Stimulated activated CD8-positive, alpha-beta memory T cell treated with anti-CD3 and anti-CD28 coated beads, Interleukin-15, amount 100 ng/mL, for 4 hours (primary cell): ENCODE measurements at places on chromosomes 6 and 20.

GRCh38 chr6:89818977-89819335 lies 638 bp downstream of the MDN1 start:
- no peak for DNase-seq

- DNase-seq: no peak
These were observed 29.4 kb upstream of the BEND3 start for GRCh38 chr6:107144666-107145065.

- no peak for DNase-seq
These were observed 783.4 kb upstream of the CHD6 start for GRCh38 chr20:42401613-42402012.

DNA sequence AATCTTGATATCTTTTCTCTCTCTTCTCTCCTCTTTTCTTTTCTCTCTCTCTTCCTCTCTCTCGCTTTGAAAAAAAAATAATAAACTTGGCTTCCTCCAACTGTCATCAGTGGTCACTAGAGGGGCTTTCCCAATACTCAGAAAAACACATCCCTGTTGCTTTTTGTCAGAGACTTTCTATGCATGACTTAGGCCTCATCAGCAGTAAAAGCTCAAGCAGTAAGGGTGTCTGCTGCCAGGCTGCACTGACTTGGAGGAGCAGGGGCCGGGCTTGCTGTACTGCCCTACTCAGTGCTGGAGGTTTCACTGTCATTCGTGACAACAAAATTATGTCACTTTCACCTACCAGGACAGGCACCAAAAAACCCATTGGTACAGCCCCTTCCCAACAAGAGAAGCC lies 272.0 kb downstream of the ADGB start:
- DNase-seq: no peak

DNA sequence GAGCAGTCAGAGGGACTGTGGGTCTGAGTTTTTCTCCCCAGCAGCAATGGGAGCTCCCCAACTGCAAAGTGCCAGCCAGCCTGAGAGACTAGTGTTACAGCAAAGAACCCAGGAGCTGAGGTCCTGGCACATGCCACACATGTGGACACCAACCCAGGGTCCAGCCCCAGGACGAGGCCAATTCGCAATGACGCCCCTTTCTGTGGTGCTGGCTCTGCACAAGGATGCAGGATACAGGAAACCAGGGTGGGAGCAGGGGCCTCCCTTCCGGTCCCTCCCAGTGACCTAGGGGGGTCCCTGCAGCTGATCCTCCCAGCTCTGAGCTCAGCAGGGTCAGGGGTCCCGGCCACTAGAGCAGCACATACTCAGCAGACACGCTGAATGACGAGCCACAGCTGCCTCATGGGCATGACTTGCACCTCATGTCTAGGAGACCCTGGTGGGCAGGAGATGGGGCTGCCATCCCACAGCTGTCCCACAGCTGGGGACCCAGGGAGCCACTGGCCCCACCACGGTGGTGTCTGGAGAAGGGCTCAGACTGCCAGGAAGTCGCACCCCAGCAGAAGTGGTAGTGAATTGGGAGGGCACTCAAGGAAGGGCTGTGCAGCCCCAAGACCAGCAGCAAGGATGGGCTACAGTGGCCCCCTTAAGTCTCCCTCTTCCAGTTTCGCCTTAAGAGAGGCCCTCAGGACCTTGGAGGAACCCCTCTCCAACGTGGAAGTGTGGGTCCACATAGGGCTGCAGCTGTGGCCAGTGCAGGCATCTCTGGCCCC lies 3.6 kb downstream of the ARFRP1 start:
- no peak for DNase-seq

GRCh38 chr20:20664795-20665589 lies 47.5 kb downstream of the RALGAPA2 start:
- DNase-seq: no peak

GRCh38 chr20:6533351-6533750 lies 234.1 kb upstream of the BMP2 start:
- no peak for DNase-seq

GRCh38 chr20:35344354-35344837 lies 52.2 kb upstream of the FAM83C start:
- DNase-seq: no peak

GRCh38 chr6:150032598-150032997 lies 7.3 kb upstream of the RAET1L start:
- DNase-seq: no peak

- no peak for DNase-seq
These were observed 211.6 kb downstream of the ZDHHC14 start for GRCh38 chr6:157592541-157592940.

DNA sequence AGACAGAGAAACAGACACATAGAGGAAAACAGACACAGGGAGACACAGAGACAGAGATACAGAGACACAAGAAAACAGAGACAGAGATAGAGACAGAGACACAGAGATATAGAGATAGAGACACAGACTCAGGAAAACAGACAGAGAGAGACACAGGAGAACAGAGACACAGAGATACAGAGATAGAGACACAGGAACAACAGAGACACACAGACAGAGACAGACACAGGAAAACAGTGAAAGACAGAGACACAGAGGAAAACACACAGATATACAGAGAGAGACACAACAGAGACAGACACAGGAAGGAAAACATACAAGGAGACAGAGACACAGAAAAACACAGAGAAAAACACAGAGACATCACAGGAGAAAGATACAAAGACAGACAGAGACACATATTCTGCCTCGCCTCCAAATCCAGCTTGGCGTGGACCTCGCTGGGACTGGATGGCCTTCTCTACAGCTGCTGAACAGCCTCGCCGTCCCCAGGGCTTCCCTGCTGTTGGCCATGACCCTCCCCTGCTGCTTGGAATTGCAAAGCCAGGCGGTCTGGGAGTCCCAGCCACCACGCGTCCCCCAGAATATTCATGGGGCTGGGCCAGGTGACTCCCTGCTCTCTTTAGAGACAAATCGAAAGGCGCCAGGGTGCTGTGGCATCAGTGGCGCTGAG lies 36.8 kb downstream of the NTSR1 start:
- no peak for DNase-seq

- DNase-seq: no peak
These were observed 79.8 kb downstream of the TBXT start for GRCh38 chr6:166087852-166088251.

DNA sequence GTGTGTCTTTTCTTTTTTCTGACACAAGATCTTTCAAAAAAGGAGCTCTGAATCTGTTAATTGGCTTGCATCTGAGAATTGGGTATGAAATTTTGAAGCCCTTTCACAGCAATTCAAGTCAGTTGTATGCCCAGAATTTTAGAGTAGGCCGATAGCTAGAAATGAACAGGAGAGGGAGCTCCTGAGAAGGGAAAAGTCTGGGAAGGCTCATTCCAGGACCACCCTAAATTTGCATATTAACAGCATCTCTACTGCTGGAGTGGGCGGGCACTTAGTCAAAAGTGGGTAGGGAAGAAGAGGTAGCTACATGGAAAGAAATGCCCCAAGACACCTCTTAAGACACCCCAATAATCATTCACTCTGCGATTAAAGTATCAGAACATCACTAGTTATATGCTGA lies 928.3 kb downstream of the TBC1D32 start:
- no peak for DNase-seq

- DNase-seq: peak; percentile 26
These were observed 120.8 kb downstream of the BACH2 start for GRCh38 chr6:90175627-90176538.

- DNase-seq: no peak
These were observed 64.3 kb downstream of the TTI1 start for GRCh38 chr20:37968841-37969401.

DNA sequence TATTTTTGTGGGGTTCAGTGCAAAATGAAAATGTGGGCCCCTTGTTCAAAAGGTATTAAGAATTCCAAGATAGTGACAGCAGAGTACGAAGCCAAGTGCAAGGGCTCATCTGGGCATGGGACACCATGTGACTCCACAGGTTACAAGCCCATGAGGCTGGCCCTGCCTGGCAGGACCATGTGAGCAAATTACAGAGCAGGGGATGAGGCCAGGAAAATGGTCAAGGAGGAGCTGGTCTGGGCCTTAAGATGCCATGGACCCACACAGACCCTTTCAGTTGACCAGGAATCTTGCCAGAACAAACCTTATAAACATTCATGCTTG lies 86.9 kb downstream of the SNX5 start:
- no peak for DNase-seq

GRCh38 chr6:44475779-44476434 lies 88.4 kb downstream of the CDC5L start:
- peak; percentile 19 for DNase-seq

DNA sequence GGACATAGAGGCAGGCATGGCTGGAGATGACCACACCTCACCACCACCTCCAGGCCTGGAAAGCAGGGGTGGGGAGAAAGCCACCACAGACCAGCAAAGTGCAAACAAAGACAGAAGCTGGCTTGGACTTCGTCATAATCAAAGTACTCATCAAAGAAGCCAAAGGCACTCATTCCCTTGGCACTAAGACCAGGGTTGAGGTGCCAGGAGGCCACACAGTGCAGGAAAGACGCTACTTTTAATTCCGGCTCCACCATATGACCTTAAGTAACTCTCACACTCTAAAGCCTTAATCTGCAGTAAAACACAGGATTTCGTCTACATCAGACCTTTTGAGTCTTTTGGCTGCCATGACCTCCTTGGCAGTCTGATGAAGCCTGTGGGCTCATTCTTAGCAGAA lies 123.1 kb downstream of the HIVEP2 start:
- no peak for DNase-seq

DNA sequence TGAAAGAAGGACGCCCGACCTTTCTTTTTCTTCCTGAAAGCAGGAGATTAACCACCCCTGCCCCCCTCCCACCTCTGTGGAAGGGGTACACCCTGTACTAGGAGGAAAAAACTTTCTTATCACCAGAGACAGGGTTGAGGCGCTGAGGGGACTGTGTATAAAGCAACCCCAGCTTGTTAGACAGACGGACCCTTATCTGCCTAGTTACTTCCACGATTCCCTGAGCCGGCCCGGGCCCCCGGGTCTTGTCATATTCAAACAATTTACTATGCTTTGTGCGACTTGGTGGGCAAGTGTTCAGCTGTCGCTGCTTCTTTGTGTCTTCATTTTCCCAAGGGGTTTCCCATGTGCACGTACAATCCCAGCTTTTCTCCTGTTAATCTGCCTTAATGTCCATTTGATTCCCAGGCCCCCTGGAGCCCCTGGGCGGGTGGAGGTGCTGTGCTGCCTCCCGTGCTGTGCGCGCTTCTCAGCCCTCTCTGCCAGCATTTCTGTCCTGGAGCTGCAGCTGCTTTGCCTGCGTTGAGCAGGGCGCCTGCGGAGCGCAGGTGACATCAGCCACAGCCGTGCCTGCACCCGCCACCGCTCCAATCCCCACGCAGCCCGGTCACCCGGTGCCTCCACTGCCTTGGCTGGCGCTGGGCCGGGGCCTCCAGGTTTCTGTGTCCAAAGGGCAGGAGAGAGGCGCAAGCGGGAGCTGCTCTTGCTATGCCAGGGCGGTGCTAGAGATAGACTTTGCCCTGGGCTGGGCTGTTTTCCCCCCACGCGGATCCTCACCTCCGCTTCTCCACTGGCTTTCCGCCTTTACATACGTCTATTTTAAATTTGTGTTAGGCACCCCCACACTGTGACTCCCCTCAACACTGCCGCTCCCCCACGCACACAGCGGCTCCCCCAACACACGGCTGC lies 96.2 kb downstream of the TTLL2 start:
- DNase-seq: no peak

DNA sequence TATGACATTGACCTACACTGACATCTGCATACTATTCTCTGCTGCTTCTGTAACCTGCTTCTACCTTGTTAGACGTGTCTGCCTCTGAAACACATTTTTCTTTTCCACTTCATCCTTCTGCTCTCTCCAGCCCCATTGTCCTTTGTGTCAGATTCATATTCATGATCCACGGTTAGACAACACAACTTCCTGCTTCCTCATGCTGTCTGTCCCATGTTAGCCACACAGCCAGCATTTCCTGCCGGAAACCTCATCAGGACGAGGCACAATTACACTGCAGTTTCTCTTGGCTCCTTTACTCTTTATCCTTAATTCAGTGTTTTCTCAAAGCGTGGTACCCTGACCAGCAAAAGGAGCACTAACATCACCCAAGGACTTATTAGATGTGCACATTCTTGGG lies 150.2 kb downstream of the TBC1D7 start:
- no peak for DNase-seq

DNA sequence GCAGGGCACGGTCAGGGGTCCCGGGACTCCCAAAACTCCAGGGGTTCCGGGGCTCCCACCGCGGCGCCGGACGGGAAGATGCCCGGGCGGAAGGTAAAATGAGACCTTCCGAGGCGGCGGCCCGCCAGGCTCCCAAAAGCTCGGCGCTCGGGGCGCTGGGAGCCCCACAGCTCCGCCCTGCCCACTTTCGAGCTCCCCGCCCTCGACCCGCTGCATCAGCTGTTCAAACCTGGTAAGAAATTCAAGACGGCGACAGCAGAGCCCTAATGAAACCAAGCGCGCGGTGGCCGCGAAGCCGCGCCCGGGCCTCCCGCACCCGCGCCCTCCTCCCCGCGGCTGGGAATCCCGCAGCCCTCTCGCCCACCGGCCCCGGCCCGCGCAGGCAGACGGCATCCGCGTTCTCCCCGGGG lies 369 bp downstream of the SLC4A11 start:
- DNase-seq: no peak

GRCh38 chr20:41017448-41018042 lies 11.1 kb upstream of the TOP1 start:
- no peak for DNase-seq

DNA sequence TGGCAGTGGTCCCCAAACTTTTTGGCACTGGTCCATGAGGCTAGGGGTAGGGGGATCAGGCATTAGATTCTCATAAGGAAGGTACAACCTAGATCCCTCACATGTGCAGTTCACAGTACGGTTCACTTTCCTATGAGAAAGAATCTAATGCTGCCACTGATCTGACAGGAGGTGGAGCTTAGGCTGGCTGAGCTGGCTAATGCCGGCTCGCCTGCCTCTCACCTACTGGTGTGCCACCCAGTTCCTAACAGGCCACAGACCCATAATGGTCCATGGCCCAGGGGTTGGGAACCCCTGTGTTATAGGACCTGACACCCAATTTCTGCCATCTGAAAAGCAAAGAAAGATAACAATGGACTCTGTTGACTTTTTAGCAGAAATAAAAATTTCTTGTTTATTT lies 199.6 kb downstream of the GMPR start:
- DNase-seq: no peak

- DNase-seq: no peak
These were observed 2.6 kb downstream of the MAFB start for GRCh38 chr20:40686434-40686882.

GRCh38 chr6:27812805-27813492 lies 99.2 kb downstream of the OR2B2 start:
- DNase-seq: no peak

- DNase-seq: no peak
These were observed 43.7 kb upstream of the BPIFA2 start for GRCh38 chr20:33124261-33124660.

GRCh38 chr6:152338335-152339125 lies 298.6 kb downstream of the SYNE1 start:
- peak; percentile 9 for DNase-seq

DNA sequence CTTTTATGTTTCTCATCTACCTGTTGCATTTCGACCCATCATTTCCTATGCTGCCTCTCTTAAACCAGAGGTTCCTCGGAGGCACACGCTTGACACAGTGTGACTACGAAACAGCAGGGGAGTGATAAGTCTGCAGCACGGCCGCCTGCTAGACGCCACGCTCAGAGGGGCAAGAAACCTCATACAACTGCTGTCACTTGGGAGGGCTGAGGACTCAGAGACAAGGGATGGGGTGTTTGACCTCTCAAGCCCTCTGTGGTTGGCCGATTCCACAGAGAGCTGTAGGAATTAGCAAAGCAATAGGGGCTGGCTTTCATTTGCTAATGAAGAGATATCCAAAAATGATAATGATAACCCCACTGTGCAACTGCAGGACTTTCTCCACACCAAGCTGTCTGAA lies 372.5 kb downstream of the ZFAND3 start:
- DNase-seq: no peak
